ENCODE measurements at places on chromosomes 3 and 15. TPM values are rescaled to one million over a fixed set of nuclear protein-coding genes. Genes with fewer than 3 reads are reported as not detected.

The BOC gene
- 88.6 TPM for total RNA-seq

DNA sequence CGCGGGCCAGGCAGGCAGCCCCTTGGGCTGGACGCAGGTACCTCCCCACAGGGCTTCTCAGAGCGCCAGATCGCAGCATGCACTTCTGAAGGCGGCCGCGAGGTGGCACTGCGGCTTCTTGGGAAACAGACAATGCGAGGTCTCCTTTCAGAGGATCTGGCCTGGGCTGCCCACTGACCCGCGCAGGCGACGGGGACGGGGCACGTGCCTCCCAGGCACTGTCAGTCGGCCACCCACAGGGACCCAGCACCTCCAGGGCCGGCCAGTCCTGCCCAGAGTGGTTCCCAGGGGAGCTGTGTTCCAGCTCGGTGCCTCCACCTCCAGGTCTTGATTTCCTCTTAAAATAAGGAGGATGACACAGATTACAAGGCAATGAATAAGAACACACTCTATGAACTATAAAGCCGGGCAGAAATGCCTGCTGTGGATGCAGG is 24.4 kb upstream of the TXNRD3 start:
- DNase-seq: peak; percentile 81

- no peak for DNase-seq
Measured at GRCh38 chr3:133394561-133395311, 5.1 kb upstream of the BFSP2 start.

DNA sequence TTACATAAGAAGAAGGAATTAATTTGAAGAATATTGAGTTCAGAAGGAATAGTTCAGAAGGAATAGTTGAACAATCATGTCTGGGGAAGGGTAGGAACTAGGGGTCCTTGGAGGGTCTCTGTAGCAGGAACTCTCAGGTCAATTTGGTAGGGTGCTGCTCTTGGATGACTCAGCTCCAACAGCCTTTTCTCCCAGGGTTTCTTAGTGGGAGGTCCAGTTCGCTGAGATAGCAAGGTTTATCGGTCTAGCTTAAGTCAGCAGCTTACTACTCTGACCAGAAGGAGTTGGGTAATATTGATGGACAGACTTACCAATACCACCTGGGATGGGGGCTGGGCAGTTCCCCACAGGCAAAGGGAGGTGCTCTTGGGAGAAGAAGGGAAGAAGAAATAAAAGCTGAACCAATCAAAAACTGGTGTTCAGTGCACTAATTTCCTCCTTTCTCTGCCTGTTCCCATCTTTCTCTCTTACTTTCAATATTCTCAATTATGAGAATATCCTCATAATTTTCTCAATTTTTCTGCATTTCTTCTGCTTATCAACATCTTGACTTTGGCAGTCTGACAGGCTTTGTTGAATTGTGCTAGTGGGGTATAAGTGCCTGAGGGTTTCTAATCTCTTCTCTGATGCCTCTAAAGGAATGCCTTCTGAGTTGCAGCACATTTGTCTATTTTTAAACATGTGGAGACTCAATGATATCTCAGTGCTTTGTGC is 14.4 kb upstream of the MITF start:
- no peak for DNase-seq

DNA sequence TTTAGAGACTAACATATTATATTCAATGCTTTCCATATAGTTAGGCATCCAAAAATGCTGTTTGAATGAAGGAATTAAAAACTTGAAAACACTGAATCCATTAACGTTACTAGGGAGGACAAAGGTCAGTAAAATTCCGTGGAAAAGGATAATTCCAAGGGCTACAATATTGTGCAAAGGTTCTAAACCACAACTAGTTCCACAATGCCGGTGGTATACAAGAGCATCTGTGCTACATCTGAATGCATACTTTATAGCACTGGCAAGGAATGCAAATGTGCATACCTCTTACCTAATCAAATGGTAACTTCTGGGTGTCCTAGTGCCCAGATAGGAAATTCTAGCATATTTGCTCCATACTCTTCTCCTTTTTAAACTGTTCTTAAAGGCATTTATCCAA is 2.2 kb downstream of the ICE2 start:
- DNase-seq: no peak

Measured in cerebellum (tissue), 4 donors.